ENCODE measurements at places on chromosomes 4 and X.

- DNase-seq, result peak; percentile 60
These were observed 1393.9 kb downstream of the ARAP2 start for GRCh38 chr4:34850421-34850820.

DNA sequence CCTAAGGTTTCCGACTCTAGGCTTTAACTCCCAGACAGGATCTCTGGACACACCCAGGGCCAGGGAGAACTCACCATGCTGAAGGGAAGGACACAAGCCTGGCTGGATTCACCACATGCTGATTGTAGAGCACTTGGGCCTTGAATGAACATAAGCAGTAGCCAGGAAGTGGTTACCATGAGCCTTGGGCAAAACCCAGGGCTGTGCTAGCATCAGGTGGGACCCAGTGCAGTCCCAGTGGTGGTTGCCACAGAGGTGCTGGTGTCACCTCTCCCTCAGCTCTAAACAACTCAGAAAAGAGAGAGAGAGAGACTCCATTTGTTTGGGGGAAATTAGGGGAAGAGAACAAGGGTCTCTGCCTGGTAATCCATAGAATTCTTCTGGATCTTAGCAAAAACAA lies 77.0 kb downstream of the KLHL13 start:
- DNase-seq, result no peak

DNA sequence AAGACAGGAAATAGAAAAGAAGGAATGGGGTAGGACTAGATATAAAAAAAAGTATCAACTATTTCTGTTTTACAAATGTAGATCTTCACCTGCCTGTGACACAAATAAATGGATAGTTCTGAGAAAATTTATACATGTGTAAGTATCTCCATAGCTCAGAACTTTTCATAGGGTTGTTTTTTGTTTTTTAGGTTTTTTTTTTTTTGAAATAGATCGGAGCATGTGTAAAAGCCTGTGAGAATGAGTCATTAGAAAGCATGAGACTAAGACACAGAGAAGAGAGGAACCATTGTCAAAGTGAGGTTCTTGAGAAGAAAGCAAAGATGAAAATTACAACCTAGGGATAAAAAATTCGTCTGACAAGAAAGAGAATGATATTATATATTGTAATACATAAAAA lies 481.6 kb downstream of the PABPC4L start:
- DNase-seq, result no peak

GRCh38 chr4:109278594-109279031 lies 23.8 kb downstream of the COL25A1 start:
- no peak for DNase-seq

GRCh38 chrX:22015139-22015750 lies 16.9 kb upstream of the PHEX start:
- no peak for DNase-seq

- DNase-seq, result no peak
These were observed 70.5 kb upstream of the CBLL2 start for GRCh38 chrX:22202251-22202650.

- DNase-seq, result peak; percentile 21
These were observed 341.2 kb upstream of the BOD1L1 start for GRCh38 chr4:13968723-13969122.

- DNase-seq, result peak; percentile 39
These were observed at the start of gene ZCCHC12 for GRCh38 chrX:118823263-118824172. Gene ZCCHC12, plus strand, starts transcription at chrX:118823824. Its CDS starts 1,421 bp downstream, at chrX:118825245.

- DNase-seq, result peak; percentile 28
These were observed 26.5 kb upstream of the SPANXN4 start for GRCh38 chrX:142999199-142999701.

- no peak for DNase-seq
These were observed 78.5 kb downstream of the MID1IP1 start for GRCh38 chrX:38879631-38880220.

- DNase-seq, result no peak
These were observed 446.1 kb upstream of the RPS6KA3 start for GRCh38 chrX:20712811-20713210.

GRCh38 chr4:77636902-77637301 lies 31.3 kb downstream of the CXCL13 start:
- DNase-seq, result peak; percentile 82

DNA sequence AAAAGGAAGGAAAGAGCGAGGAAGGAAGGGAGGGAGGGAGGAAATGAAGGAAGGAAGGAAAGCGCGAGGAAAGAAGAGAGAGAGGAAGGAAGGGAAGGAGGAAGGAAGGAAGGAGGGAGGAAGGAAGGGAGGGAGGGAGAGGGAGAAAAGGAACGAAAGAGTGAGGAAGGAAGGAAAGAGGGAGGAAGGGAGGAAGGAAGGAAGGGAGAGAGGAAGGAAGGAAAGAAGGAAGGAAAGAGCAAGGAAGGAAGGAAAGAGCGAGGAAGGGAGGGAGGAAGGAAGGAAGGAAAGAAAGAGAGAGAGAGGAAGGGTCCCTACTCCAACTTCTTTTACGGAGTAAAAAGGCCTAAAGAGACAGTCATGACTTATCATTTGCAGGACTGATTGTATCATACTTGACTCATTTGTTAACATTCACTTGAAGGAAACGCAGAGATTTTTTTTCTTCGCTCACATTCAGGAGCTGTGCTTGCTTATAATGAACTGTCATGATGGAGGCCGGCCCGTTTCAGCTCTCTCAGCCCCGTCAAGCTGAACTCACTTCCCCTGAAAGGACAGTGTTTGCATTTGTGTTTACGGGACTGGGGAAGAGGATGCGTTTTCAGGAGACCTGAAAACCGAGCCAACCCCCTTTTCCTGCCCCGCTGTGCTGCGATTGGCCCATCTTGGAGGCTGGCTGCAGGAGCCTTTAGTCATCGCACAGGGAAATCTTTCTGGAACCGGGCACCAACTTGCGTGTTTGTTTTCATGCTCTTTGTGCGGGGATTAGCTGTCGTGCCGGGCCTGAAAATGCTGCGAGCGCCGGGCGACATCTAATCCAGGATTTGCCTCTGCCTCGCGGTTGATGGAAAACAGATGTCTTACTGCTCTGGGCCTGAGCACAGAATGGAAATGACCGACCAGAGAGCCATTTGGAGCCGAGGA lies 17.8 kb downstream of the TRIM2 start:
- peak; percentile 84 for DNase-seq

- DNase-seq, result no peak
These were observed 6.0 kb downstream of the AVPR2 start for GRCh38 chrX:153910446-153910845.

GRCh38 chrX:106672527-106672926 lies 54.0 kb upstream of the RNF128 start:
- DNase-seq, result no peak

DNA sequence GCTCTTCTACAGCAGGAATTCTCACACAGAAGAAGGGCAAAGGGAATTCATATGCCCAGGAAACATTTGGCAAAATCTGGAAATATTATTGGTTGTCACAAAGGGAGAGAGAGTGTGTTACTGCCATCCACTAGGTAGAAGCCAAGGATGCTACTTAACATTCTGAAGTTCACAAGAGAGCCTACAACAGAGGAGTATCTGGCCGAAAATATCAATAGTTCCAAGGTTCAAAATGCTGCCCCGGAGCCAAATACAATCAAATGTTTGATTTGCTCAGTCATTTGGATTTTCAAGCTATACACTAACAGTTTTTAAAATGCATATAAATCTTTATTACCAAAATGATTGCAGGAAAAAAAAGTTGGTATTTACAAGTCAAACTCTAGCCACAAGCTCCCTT lies 18.8 kb downstream of the OTUD4 start:
- DNase-seq, result no peak

DNA sequence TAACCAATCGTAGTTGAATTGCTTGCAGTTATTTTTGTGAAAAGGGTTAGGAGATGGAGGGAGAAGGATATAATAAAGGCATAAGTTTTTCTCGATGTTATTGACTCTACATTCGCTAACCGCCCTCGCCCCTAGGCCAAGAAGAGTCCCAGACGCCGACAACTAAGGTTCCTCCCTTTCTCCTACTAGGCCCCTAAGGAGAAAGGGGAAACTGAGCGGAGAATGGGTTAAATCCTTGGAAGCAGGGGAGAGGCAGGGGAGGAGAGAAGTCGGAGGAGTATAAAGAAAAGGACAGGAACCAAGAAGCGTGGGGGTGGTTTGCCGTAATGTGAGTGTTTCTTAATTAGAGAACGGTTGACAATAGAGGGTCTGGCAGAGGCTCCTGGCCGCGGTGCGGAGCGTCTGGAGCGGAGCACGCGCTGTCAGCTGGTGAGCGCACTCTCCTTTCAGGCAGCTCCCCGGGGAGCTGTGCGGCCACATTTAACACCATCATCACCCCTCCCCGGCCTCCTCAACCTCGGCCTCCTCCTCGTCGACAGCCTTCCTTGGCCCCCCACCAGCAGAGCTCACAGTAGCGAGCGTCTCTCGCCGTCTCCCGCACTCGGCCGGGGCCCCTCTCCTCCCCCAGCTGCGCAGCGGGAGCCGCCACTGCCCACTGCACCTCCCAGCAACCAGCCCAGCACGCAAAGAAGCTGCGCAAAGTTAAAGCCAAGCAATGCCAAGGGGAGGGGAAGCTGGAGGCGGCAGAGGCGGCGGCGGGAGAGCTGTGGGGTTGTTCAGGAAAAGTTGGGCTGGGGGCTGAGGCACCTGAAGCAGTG lies 5.9 kb downstream of the ATOH1 start:
- no peak for DNase-seq

DNA sequence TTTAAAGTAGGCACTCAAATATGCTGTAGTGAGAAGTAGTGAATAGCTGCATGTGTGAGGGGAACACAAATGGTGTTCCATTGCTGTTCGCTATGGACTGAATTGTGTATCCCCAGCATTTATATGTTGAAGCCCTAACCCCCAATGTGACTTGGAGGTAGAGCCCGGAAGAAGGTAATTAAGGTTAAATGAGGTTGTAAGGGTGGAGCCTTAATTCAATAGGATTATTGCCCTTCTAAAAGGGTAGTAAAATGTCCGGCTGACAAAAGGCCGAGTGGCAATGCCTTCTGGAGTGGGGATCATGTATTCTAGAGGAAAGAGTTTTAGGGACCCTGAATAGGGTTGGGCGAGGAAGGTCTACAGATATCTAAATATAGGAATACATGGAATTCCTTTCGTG lies 168.9 kb upstream of the NUDT10 start:
- DNase-seq, result no peak

- no peak for DNase-seq
These were observed 174.4 kb upstream of the TBC1D9 start for GRCh38 chr4:140930557-140930956.

GRCh38 chr4:114883641-114884040 lies 229.8 kb downstream of the NDST4 start:
- DNase-seq, result no peak

DNA sequence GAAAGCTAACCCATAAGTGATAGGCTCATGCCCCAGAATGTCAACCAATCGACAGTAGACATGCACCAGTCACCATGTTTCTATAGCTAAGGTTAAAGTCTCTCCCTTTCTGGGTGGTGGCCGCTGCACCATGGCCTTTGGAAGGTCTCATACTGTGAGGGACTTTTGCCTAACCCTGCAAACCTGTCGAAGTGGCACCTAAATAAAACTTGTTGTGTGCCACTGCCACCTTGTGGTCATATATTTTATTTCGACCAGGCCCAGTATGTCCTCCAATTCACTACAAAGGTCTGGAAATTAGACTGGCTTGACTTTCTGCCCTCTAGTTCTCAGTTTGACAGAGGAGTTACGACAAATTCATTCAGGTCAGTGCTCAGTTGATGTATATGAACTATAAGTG lies 163.1 kb downstream of the SMARCA1 start:
- peak; percentile 27 for DNase-seq

DNA sequence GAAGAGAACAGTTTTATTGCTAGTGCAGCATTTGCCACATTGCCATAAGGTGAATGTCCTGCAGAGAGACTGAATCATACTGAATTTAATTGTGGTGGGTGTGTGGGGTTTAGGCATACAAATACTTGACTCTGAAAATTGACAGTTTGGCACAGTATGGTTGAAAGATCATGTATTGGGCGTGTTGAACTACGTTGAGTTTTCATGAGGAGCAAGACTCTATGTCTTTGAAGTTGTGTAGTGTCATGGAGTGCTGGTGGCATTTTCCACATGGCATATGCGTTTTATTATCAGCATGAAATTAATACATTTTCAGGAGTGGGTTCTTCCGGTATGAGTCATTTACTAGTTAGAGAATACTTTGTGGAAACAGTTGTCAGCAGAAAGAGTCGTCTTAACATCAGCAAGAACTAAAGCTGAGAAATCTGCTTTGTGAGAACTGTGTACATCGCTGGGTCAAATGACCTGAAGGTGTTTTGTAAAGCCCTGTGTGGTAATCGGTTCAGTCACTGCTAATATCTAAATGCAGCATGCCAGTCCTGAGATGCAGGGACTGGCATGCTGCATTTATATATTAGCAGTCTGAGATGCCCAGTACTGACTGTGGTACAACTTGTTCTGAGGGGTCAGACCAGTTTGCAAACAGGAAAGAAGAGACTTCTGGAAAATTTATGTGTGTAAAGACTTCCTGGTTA lies 50.3 kb downstream of the ARHGAP10 start:
- DNase-seq, result peak; percentile 26

DNA sequence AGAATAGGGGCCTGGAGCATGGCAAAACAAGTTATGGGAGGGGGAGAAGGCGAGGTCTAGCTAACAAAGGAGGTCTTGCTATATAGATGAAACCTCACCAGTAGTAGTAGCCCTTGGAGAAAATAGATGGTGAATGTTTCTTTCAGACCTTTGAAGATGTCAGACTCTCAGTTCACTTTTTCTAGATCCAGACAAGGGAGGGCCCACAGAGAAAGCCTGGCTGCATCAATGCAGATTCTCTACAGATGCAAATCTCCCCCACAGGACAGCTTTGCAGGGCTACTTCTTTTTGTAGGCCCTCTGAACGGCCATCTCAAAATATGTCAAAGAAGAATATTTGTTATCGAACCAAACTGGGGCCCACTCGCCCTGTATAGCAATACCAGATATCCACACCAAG lies 159.7 kb downstream of the ANK2 start:
- no peak for DNase-seq

DNA sequence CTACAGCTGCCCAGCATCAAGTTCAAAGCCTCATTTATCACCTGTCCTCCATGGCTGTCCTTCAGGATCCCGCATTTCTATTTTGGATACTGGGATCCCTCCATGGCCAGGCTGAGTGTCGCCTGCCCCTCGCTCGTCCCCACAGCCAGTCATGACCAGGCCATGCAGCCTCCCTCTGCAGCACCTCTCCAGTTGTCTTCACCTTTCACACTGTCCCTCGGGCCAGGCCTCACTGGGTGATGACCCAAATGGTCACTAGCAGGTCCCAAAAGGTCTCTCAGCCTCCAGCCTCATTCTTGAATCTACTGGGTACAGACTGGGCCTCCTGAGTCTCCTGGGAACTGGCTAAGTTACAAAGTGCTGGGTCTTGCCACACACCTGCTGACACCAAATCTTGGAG lies 48.7 kb upstream of the HELT start:
- DNase-seq, result no peak

DNA sequence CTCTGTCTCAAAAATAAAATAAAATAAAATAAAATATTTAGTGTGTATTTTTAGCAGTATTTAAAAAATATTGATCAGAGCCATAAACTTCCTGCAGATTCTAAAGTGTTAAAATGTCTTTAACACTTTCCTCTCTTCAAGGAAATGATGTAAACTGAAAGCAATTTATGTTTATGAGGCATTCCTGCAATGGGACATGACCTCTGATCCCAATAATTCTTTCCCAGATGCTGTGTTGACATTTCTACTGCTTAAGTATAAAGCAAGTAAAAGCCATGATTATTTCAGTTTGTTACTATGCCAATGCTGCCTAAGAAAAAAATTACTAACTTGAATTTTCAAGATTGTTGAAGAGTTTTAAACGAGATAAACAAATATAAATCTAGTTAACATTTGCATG lies 29.0 kb downstream of the COQ2 start:
- peak; percentile 95 for DNase-seq

Measured in fibroblast of upper back skin (primary cell).